ENCODE measurements at places on chromosomes 12 and 14.

DNA sequence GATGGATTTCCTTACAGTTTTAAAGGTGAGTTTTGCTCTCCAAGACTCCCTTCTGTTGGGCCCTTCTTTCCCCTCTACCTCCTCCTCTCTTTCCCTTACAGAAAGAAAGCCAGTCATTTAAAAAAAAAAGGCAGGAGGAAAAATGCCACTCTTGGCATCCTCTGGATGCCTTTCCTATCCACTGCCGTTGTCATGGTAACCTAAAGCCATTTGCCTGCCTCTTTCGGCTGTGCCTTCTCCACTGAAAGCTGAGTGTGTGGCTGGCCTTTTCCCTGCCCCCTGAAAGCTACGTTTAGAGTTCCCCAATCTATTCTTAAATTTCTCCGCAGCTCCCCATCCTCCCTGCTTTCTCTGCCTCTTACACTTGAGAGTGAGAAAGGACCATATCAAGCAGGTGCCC lies 67.1 kb downstream of the TUNAR start:
- DNase-seq: peak; percentile 8

GRCh38 chr12:7869137-7869536 lies 3.6 kb downstream of the SLC2A14 start:
- no peak for DNase-seq

GRCh38 chr12:120067901-120068300 lies 48.7 kb downstream of the RAB35 start:
- no peak for DNase-seq

DNA sequence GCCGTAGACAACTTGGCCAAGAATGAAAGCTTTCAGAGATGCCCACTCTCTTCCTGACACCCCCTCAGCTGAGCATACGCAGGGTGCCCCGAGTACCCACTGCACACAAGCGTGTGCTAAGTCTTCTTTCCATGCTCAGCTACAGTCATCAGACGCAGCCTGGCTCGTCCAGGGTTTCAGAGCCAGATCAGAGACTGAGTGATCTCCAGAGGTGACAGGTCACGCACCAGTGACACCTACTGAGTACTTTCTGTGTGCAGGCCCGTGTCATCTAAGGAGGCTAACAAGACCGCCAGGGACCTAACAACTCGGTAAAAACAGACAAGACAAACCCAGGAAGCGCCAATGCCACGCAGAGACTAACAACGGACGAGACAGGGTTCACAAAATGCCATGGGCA lies 25.1 kb downstream of the STX2 start:
- DNase-seq: no peak

DNA sequence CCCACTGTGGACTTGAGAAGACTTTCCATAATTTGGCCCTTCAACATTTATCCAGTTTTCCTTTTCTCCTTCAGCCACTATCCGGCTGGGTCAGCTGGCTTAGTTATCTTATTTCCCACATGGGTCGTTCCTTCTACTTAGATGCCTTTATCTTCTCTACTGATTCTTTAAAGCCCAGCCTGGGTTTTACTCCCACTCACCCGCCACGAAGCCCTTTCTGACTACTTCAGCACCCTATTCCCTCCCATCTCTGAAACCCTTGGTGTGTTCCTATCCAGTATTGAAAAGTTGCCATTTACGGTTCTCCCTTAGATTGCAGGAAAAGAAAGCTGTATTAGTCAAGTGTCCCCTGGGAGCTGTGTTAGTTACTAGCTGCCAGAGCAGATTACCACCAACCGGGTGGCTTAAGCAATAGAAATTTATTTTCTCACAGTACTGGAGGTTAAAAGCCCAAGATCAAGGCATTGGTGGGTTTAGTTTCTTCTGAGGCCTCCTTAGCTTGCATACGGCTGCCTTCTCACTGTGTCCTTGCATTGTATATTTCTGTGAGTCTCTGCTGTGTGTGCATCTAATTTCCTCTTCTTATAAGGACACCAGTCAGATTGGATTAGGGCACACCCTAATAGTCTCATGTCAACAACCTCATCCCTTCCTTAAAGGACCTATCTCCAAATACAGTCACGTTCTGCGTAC lies 105.5 kb downstream of the GPATCH2L start:
- DNase-seq: no peak

- DNase-seq: peak; percentile 68
Observed at GRCh38 chr14:63045234-63045611, at the start of gene KCNH5. KCNH5 (minus strand) TSS chr14:63045458; CDS start chr14:63045186, 272 bp downstream.

DNA sequence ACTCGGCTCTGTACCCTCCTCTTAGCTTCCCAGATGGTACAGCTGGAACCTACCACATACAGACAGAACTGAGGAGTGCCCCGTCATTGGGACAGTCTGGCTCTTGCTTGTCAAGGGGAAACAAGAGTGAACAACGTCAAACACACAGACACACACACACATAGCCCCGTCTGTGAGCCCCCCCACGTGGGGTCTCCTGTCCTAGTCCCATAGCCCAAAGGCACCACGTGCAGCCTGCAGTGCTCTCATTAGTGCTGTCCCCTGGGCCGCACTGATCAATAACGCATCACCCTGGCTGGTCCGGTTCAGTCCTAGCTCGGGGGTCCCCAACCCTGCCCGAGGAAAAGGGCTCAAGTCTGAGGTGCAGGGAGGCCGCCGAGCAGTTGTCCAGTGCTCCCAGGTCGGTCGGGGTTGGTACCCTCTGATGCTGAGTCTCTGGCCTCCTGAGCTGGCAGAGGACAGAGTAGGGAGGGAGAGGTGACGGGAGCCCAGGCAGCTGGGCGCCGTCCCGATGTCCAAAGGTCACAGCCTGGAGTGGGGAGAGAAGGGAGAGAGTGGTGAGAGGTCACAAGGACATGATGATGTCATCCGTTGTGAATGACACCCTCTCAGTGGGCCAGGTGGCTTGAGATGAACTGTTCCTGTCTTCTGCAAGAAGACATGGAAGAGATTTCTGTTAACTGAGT lies 105.4 kb upstream of the NOS1 start:
- DNase-seq: no peak

GRCh38 chr14:64296561-64296960 lies 2.4 kb upstream of the ESR2 start:
- no peak for DNase-seq

DNA sequence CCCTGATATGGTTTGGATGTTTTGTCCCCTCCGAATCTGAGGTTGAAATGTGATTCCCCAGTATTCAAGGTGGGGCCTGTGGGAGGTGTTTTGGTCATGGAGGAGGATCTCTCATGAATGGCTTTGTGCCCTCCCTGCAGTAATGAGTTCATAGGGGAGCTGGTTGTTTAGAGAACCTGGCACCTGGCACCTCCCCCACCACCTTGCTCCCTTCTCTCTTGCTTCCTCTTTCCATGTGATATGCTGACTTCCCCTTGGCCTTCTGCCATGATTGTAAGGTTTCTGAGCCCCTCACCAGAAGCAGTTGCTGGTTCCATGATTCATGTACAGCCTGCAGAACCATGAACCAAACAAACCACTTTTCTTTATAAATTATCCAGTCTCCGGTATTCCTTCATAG lies 32.6 kb downstream of the CD163L1 start:
- no peak for DNase-seq

- DNase-seq: no peak
Observed at GRCh38 chr14:28461389-28461788, 305.2 kb upstream of the FOXG1 start.

DNA sequence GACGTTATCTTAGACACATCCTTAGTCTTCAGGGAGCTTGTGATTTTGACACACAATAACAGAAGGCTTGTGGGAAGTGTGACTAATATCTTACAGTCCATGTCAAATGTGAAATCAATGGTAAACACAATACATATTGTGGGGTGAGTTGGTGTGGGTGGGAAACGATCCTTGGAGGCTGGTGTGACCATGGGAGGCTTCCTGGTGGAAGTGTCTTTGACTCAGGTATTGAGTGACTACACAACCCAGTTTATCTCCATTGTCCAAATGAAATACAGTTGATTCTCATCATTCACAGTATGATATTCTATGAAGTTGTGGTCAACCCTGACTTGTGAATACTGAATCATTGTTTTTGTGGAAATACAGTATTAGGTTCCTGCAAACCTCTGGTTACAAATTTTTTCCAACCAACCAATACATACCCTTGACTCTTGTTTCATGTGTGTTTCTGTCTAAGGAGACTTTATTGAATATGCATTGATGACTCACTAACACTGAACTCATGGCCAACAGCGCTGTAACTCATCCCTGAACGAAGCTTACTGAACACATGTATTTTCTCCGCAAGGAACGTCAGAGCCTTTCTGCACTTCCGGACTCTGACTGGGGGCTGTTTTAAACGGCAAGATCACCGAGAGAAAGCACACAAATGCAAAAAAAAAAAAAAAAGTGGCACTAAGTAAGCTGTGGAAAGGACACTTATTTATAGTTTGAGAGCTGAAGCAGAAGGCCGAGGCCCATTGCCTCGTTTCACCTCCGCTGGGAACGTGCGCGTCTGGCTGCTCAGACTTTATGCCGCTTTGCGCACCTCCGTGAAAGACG lies 59.0 kb downstream of the CLMN start:
- no peak for DNase-seq

DNA sequence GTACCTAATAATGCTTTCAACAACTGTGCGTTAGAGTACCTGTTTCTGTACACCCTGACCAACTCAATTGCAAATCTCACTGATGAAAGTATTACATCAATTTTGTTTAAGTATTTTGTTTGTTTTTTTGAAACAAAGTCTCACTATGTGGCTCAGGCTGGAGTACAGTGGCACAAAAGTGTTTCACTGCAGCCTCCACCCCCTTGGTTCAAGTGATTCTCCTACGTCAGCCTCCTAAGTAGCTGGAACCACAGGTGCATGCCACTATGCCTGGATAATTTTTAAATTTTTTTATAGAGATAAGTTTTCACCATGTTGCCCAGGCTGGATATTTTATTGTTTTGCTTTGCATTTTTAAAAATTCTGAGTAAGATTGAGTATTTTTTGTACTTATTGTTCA lies 46.7 kb downstream of the YEATS4 start:
- DNase-seq: no peak

- DNase-seq: no peak
Observed at GRCh38 chr14:72612041-72612440, 281.9 kb downstream of the DPF3 start.

- peak; percentile 37 for DNase-seq
Observed at GRCh38 chr12:2794191-2794735, 507 bp upstream of the FKBP4 start.

DNA sequence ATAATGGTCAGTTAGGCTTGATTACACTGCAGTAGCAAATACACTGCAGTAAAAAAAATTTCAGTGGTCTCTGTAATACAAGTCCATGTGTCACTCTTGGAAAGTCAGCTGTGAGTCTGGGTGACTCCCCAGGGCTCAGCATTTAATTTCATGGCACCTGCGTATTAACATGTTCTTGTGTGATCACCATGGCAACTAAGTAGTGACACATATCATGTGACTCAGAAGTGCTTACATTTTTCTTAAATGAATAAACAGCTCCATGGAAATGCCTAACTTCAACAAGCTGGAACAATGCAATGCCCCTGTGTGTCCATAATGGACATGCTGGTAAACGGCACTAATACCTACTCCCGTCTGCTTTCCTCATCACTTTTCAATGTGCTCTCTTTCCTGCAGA lies 88.5 kb upstream of the ANO4 start:
- DNase-seq: peak; percentile 18

- DNase-seq: no peak
Observed at GRCh38 chr12:45182511-45182910, 33.4 kb upstream of the ANO6 start.

- DNase-seq: no peak
Observed at GRCh38 chr12:52925717-52926595, 21.1 kb upstream of the KRT8 start.

DNA sequence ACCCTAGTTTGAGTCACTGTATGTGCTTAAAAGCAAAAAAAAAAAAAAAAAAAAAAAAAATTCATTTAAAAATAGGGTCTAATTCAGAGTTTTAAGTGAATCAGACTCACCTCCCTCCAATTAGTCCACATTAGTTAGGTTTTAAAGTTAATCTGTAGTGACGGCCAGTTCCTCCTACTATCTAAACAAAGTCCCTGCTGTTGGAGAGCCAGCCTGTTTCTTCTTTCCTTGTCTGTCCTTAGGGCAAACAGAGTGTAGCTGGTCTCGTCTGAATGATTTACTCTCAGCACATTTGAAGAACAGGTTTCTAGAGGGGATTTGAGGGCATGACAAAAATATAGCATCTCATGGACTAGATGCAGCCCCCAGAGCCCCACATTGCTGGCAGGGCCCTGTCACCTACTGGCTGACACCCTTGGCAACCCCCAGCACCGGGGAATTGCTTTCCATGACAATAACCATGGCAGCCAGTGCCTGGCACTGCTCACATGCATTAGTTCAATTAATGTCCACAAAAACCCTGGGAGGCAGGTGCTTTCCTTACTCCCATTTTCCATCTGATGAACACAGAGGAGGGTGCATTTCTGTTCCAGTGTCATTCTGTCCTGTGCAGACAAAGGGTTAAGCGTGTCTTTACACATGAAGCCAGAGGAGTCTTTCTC lies 138.3 kb downstream of the PLXNC1 start:
- peak; percentile 19 for DNase-seq

- no peak for DNase-seq
Observed at GRCh38 chr14:69701857-69702256, 65.1 kb upstream of the SRSF5 start.

DNA sequence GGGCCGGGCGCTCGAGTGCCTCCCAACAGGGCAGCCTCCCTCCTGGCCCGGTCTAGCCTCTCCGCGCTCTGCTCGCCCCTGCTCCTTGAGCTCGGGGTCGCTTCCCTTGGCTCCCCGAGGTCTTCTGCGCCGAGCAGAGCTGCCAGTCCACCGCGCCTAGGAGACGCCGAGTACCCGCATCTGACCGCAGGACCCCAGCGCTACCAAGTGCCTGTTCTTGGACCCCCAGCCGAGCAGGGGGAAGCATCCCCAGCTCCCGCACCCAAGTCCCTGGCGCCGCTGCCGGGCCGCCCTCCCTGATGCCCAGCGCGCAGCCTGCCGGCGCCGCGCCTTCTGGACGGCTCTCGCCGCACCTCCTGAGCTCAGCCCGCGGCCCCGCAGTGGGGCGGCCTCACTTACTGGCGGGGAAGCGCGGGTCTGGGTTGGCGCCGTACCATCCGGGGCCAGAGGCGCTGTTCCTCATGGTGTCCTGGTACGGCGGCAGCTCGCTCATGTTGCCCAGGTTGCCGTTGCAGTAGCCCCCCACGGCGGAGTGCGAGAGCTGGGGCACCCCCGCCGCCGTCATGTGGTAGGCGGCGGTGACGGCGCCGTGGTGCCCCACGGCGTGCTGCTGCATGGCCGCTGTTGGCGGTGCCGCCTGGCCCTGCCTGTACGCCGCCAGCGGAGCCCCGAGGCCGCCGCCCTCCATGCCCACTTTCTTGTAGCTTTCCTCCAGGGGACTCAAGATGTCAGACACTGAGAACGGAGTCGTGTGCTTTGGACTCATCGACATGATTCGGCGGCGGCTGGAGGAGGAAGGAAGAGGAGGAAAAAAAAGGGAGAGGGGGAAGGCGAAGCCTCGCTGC lies 1.2 kb downstream of the NKX2-1 start:
- DNase-seq: no peak

DNA sequence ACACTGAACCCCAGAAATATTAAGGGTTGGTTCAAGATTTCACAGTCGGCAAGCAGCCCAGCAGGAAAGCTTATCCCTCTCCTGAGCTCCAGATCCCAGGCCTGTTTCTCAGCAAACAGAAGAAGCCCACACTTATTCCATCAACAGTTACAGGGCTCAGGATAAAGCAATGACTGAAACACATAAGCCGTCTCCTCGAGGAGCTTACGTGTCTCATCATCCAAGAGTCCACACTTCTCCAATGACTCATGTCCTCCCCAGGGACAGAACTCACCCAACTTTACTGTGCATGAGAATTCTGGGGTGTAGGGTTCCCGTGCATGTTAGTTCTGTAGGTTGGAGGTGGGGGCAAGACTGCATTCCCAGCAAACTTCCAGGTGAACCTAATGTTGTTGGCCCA lies 31.2 kb downstream of the GSC start:
- no peak for DNase-seq

GRCh38 chr14:105761842-105762241 lies 235.5 kb downstream of the TMEM121 start:
- DNase-seq: no peak
